ENCODE measurements at places on chromosomes 11 and 22.

GRCh38 chr11:114311946-114312345 is 15.7 kb downstream of the NNMT start:
- no peak for DNase-seq

GRCh38 chr11:94803491-94803890 is 35.3 kb downstream of the AMOTL1 start:
- DNase-seq = no peak

DNA sequence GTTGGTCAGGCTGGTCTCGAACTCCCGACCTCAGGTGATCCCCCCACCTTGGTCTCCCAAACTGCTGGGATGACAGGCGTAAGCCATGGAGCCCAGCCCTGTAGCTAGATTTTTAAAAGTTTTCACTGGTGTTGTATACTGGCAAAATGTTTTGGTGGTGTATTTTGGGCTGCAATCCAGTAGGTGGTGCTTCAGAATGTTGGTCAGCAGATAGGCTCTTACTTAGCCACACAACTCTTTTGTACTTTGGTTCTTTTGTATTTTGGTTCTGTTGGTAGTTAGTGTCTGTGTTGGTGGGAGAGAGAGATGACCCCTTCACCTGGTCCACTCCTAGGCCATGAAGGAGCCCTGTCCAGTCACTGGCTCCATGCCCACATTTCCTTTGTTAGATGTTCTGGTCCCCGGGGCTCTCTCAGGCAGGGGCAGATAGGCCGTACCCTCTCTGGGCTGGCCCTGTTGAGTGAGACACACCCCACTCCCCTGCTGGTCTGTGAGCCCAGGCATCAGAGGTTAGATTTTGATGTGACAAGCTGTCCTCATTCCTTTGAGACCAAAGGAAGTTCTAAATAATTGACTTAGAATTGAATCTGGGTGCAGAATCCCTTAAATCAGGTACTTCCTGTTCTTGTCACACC is 123.8 kb downstream of the DDX10 start:
- no peak for DNase-seq

DNA sequence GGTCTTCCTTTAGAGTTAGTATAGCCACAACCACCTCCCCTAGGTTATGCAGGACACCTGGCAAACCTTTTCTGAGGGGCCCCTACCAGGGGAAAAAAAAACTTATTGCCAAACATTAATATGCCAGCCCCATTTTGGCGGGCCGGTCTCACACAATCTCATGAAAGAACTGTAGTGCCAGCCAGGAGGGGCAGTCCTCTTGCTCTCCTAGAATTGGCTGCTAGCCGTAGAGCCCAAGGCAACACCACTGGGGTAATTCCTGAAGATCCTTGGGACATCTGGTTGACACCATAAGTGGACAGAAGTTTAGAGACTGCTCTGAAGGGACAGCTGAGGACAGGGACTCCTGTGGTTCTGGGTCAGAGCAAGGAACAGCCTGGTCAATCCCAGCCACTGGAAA is 24.2 kb downstream of the NAV2 start:
- DNase-seq = no peak

DNA sequence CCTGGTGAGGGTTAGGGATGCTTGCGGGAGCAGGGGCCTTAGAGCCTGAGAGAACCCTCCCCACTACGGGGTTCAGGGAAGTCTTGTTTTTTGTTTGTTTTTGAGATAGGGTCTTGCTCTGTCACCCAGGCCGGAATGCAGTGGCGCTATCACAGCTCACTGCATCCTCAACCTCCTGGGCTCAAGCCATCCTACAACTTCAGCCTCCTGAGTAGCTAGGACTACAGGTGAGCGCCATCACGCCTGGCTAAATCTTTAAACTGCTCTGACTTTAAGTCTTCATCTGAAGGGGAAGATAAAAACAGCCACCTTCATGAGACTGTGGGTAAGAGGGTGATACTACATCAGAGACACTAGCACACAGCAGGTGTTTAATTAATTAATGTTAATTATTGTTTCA is 28.5 kb downstream of the SERPIND1 start:
- no peak for DNase-seq

GRCh38 chr11:30342736-30343166 is 19.8 kb downstream of the ARL14EP start:
- DNase-seq = no peak
